Stimulated activated CD4-positive, alpha-beta T cell treated with anti-CD3 and anti-CD28 coated beads, TNF-alpha, amount 100 ng/mL, for 24 hours (primary cell): ENCODE measurements at places on chromosomes 3 and 15.
A peak's percentile ranks its signal among the peaks of the same experiment; 100 is the strongest.

GRCh38 chr15:97748576-97748975 is 211.9 kb upstream of the ARRDC4 start:
- DNase-seq = no peak

- peak; percentile 79 for DNase-seq
Measured at GRCh38 chr15:38563723-38564519, 693 bp downstream of the RASGRP1 start.

DNA sequence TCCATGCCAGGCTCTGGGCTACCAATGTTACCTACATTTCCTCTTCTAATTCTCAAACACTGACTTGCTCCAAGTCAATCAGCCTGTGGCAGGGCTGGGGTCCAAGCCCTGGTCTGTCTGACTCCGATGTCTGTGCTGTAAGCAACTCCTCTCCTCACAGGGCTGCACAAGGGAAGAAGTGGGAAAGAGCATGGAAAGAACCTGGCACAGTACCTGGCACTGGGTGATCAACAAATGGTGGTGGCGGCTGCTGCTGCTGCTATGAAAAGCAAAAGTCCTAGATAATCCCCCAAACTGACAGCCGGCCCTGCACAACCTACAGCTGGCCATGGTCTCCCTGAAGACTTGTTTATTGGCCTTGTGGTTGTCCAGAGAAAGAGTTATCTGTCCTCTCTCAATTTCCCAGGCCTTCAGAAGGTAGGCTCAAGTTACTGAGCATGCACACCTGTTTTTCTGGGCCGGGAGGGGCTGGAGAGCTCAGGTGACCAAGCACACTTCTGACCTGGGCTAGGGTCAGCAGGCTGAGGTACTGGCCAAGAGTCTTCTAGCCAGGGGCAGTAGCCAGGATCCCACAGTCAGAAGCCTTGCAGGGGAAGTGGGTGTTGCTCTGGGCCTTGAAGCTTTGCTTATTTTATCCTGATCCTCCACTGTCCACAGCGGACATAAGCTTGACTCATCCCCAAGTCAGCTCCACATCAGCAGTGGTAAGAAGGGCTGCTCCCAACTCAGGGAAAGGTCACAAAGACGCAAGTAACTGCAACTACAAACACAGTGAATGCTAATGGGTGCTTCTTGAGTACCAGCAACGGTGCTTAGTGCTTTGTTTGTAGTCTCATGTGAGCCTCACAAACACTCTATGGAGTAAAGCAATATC is 35.3 kb upstream of the KY start:
- no peak for DNase-seq

DNA sequence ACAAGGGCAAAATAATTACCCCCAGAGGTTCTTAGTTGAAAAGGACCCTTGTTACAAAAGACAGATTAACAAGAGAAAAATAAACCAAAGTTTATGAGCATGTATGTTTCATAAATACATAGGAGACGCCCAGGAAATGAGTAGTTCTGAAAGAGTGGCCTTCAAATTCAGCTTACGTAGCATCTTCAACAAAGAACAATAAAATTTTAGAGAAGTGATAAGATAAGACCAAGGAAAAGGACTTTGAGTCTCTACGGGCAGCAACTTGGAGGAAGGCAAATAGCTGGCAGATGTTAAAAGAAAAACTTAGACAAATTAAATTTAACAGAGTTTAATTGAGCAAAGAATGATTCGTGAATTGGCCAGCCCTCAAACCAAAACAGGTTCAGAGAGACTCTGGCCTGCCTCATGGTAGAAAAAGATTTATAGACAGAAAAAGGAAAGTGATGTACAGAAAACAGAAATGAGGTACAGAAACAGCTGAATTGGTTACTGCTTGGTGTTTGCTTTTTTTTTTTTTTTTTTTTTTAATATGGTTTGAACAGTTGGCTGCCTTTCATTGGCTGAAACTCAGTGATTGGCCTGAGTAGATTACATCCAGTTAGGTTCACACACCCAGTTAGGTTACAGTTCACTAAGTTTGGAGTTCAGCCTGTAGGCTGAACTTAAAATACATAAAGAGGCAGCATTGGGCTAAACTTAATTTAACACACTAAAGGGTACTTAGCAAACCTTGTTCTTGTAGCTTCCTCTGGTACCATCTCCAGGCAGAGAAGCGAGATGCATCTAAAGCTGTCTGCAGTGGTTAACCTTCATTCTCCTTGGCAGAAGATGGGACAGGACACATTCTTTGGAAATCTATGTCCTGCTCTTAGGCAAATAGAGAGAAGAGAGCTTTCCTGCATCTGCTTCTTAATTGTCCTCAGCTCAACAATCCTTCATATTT is 23.2 kb downstream of the C2CD4B start:
- no peak for DNase-seq

GRCh38 chr3:66706890-66707289 is 206.1 kb upstream of the LRIG1 start:
- DNase-seq = no peak
